ENCODE measurements at places on chromosomes 3 and 15.

GRCh38 chr15:74208496-74208895, 5.9 kb upstream of the STRA6 start:
- no peak for DNase-seq

DNA sequence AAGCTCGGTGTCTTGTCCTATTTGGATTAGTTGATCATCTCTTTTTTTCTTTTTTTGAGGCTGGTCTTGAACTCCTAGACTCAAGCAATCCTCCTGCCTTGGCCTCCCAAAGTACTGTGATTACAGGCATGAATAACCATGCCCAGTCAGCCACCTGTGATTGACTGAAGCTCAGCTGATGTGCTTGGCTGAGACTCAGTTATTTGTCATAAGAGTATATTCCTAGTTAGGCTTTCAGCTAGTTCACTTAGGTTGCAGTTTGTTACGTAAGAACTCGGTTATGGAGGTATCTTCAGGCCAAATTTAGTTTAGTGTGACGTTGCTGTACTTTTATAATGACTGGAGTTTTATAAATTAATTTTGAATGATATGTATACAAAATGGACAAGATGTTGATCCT, 365.0 kb downstream of the SV2B start:
- DNase-seq: no peak

GRCh38 chr15:91611561-91612323, 241.8 kb upstream of the SLCO3A1 start:
- DNase-seq: no peak

GRCh38 chr3:143531101-143531500, 317.2 kb downstream of the SLC9A9 start:
- no peak for DNase-seq

- no peak for DNase-seq
Measured at GRCh38 chr3:140128631-140129030, 193.6 kb downstream of the CLSTN2 start.

GRCh38 chr15:34804776-34805175, 9.4 kb upstream of the ACTC1 start:
- no peak for DNase-seq

DNA sequence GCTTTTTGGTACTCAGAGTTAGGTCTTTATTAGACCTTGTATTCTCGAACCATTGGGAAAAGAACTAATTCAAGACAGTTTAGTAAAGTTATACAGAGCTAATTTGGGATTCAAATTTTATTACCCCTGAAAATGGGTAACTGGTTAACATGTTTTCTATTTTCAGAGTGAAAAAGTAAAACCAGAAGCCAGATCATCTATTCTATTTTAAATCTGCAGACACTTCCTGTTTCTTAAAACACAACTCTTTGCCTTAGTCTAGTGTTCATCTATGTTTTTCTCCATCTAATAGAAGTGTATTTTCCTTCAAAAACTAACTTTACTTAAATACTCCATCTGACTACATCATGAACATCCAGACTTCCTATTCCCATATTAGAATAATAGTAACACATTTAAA, 113.4 kb downstream of the CCNL1 start:
- no peak for DNase-seq

- DNase-seq: no peak
Measured at GRCh38 chr3:137990427-137990826, 19.5 kb upstream of the CLDN18 start.

- no peak for DNase-seq
Measured at GRCh38 chr3:58308728-58309127, 2.4 kb downstream of the HTD2 start.

All from CD4-positive, alpha-beta T cell treated with Interleukin-4 for 4 hours (primary cell).